ENCODE measurements at places on chromosomes 12 and 14. TPM values are rescaled to one million over a fixed set of nuclear protein-coding genes. Genes with fewer than 3 reads are reported as not detected.

Gene TPPP2
- total RNA-seq, result not detected

Gene PRKCH
- 2.0 TPM for total RNA-seq

Gene HOXC6
- total RNA-seq, result 2.5 TPM

Gene PPM1H
- 9.2 TPM for total RNA-seq

Gene CLEC2B
- 22.7 TPM for total RNA-seq

Gene WNT1
- not detected for total RNA-seq

Gene DPPA3
- not detected for total RNA-seq

Gene TROAP
- total RNA-seq, result 38.2 TPM

Gene GLS2
- total RNA-seq, result not detected

Gene AVPR1A
- total RNA-seq, result not detected

Gene SLCO1B1
- 0.81 TPM for total RNA-seq

Gene NGB
- not detected for total RNA-seq
